ENCODE measurements at places on chromosomes 2 and 18.

GRCh38 chr18:44823286-44823685 lies 142.6 kb downstream of the SETBP1 start:
- DNase-seq = no peak
- no peak overlapping the region for H3K27ac ChIP-seq
- H3K4me1 ChIP-seq = peaks cover 22% of the 10 kb centered on the region

- no peak overlapping the region for H3K27ac ChIP-seq
- H3K4me3 ChIP-seq = no peak overlapping the region
- H3K36me3 ChIP-seq = no peaks in the 10 kb centered on the region
- H3K4me1 ChIP-seq = peaks cover 8% of the 10 kb centered on the region
Observed at GRCh38 chr18:11665146-11665545, 23.9 kb upstream of the GNAL start.

- no peaks in the 10 kb centered on the region for H3K27me3 ChIP-seq
- H3K4me1 ChIP-seq = peaks cover 11% of the 10 kb centered on the region
- H3K4me3 ChIP-seq = no peak overlapping the region
- no peak overlapping the region for H3K27ac ChIP-seq
- DNase-seq = no peak
Observed at GRCh38 chr2:155382776-155383175, 684.3 kb downstream of the KCNJ3 start.

DNA sequence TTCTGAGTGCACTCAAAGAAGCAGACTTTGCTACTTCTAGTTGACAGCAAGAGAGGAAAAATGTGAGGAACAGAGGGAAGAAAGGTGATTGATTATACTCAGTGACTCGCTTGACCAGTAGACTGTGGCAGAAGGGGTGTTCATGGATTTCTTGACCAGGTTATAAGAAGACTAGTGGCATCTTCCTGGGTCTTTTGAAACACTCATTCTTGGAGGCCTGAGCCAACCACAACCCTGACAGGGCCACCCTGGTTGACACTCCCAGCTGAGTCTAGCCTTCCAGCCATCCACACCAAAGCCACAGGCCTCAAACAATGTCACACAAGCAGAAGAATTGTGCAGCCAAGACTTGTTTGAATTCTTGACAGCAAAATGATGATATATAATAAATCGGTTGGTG lies 366.3 kb downstream of the SS18 start:
- H3K27ac ChIP-seq = no peak overlapping the region
- no peaks in the 10 kb centered on the region for H3K27me3 ChIP-seq
- no peak for DNase-seq
- H3K4me1 ChIP-seq = no peaks in the 10 kb centered on the region

DNA sequence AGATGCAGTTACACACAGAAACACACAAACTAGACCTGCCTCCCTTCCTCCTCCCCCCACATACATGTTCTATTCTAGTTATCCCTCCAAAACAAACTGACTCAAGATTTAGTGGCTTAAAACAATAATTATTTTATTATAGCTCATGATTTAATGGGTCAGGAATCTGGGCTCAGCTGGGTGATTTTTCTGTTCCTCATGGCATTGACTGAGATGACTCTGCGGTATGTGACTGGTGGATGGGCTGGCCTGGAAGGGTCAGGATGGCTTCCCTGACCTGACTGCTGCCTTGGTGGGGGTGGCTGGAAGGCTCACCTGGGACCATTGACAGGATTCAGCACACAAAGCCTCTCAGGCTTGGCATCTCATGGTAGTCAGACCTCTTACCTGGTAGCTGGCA lies 33.7 kb upstream of the NTSR2 start:
- no peaks in the 10 kb centered on the region for H3K36me3 ChIP-seq
- no peak overlapping the region for H3K27ac ChIP-seq
- H3K4me1 ChIP-seq = no peaks in the 10 kb centered on the region
- no peak for DNase-seq
- H3K4me3 ChIP-seq = no peak overlapping the region

DNA sequence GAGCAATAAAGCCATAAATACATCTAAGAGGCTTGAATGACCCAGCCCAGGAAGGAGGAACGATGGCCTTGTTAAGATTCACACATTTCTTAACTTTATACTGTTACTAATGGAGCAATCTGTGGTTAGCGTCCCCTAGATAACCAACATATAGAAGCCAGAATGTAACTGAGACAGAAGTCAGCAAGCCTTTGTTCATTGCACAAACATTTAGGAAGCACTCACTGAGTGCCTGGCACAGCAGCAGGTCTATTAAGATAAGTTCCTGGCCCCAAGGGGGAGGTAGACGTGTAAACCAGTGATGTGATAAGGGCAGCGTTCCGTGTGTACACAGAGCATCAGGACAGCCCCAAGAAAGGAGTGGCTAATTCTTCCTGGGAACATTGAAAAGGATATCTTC lies 63.6 kb upstream of the ATL2 start:
- no peaks in the 10 kb centered on the region for H3K36me3 ChIP-seq
- 0 out of 2 replicates have a peak, but pooled peaks cover 4% of the 10 kb centered on the region for H3K4me1 ChIP-seq
- H3K27me3 ChIP-seq = no peaks in the 10 kb centered on the region
- H3K4me3 ChIP-seq = no peak overlapping the region
- no peak overlapping the region for H3K27ac ChIP-seq
- no peak for DNase-seq

GRCh38 chr18:58087928-58088690 lies 44.1 kb downstream of the NEDD4L start:
- H3K4me3 ChIP-seq = no peak overlapping the region
- DNase-seq = no peak

GRCh38 chr2:221518201-221518934 lies 53.7 kb downstream of the EPHA4 start:
- H3K27me3 ChIP-seq = no peaks in the 10 kb centered on the region
- DNase-seq = peak; percentile 10
- H3K36me3 ChIP-seq = no peaks in the 10 kb centered on the region
- H3K4me3 ChIP-seq = no peak overlapping the region
- H3K27ac ChIP-seq = no peak overlapping the region
- H3K4me1 ChIP-seq = peaks cover 5% of the 10 kb centered on the region

DNA sequence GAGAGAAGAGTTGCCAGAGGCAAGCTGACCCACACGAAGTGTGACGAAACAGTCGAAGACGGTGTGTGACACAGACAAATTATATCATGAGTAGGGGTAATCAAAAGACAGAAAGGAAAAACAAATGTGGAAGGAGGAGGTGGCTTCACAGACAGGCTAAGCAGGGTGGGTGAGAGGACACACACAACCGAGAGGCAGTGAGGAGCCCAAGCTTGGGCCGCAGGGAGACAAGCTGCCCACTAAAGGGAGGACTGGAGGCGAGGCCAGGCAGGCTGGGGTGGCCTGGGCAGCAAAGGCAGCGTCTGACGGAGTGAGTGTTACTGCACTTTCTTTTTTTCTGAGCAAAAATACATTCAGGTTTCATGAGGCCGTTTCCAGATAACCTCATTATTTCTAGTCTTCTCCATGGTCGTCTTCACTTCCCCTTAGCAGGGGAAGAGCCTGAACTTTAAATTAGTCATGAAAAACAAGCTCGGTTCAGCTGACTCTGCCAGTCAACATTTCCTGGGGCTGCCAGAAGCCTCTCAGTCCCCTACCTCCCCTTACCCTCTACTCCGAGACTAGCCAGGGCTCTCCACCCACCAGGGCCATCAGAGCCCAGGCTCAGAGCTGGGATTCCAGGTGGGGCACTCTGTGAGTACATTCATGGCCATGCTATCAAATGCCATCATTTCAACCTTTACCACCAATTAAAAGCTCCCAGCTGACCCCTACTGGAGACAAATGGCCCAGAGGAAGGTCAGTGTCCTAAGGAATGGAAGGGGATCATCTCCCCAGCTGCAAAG lies 13.8 kb upstream of the ZFP36L2 start:
- H3K36me3 ChIP-seq = no peaks in the 10 kb centered on the region
- no peak overlapping the region for H3K27ac ChIP-seq
- no peaks in the 10 kb centered on the region for H3K27me3 ChIP-seq
- no peaks in the 10 kb centered on the region for H3K4me1 ChIP-seq
- no peak overlapping the region for H3K4me3 ChIP-seq

DNA sequence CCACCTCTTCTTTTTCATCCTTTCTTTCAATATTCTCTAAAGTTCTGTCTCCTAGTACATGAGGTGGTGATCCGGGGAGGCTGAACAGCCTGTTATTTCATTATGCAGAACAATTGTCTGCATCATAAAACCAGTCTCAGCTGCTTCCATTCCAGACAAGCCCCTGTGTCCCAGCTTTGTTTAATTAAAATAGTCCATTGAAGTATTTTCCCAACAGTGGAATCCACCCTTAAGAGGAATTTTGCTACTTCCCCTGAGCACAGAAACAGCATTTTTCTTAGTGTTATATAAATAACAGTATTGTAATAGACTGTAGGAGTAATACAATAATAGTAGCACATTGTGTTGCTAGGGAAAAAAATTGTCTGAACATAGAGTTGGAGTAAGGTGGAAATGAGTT lies 395.4 kb upstream of the TCF4 start:
- H3K36me3 ChIP-seq = no peaks in the 10 kb centered on the region
- no peak overlapping the region for H3K4me3 ChIP-seq
- no peak for DNase-seq
- no peaks in the 10 kb centered on the region for H3K27me3 ChIP-seq
- H3K4me1 ChIP-seq = no peaks in the 10 kb centered on the region

GRCh38 chr2:122905431-122905830 lies 1119.7 kb upstream of the CNTNAP5 start:
- no peaks in the 10 kb centered on the region for H3K27me3 ChIP-seq
- DNase-seq = no peak
- H3K27ac ChIP-seq = no peak overlapping the region
- H3K4me3 ChIP-seq = no peak overlapping the region
- H3K4me1 ChIP-seq = no peaks in the 10 kb centered on the region

DNA sequence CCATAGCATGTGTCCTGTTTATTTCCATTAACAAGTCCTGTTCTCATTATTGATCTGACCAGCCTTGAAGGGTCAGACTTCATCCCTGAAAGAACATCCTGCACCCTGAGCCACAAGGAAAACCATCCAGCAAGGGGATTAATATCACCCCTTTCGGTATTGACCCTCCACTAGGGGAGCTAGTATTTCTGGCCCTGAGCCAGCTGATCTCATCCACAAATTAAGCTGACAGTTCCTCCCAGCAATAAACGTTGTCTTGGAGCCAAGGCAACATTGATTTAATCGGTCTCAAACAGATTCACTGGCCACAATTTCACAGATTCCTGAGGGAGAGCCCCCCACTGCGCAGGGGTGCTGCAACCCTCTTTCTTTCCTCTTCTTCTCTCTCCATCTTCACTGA lies 353.1 kb upstream of the FANCL start:
- no peaks in the 10 kb centered on the region for H3K27me3 ChIP-seq
- no peak overlapping the region for H3K4me3 ChIP-seq
- H3K27ac ChIP-seq = no peak overlapping the region
- DNase-seq = no peak

DNA sequence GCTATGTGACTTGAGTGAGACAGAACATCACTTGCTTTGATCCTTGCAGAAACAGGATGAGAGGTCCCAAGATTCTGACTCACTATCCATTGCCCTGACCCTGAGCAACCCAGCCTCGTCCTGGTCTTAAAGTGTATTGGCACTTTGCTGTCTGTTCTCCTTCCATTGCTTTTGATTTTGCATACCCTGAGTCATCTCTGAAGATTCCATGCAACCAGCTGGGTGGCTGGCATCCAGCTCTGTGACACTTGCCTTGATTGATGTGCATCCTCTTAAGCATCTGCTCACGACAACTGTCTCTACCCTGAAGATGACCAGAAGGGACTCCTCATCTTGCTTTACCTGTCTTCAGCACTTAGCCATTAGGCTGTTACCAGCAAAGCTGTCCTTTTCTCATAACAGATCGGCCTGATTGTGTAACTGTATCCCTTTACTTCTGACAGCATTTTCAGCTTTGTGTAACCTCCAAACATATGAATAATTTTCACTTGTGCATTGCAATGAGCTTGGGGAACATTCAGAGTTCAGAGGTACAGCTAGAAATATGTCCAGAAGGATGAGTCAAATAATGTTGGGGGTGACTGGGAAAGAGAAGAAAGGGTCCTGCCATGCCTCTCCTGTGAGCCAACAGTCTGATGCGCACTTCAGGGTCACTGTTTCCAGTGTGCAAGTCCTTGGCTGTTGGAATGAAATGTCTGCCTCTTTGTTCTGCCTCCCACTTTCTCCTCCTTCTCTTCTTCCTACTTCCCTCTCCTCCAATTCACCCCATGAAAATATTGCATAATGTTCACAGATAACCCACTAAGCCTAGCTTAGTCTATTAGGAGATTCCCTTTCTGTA lies 249.7 kb upstream of the OSR1 start:
- H3K27ac ChIP-seq = no peak overlapping the region

- no peaks in the 10 kb centered on the region for H3K27me3 ChIP-seq
- no peak overlapping the region for H3K4me3 ChIP-seq
- H3K27ac ChIP-seq = no peak overlapping the region
- no peak for DNase-seq
Observed at GRCh38 chr18:57273194-57273593, 79.2 kb upstream of the ST8SIA3 start.

All from MM.1S (cell line).